ENCODE measurements at places on chromosomes 3 and 15. TPM values are rescaled to one million over a fixed set of nuclear protein-coding genes. Genes with fewer than 3 reads are reported as not detected.

GRCh38 chr3:81339040-81339845 lies 422.2 kb downstream of the GBE1 start:
- no peaks in the 10 kb centered on the region for H3K36me3 ChIP-seq
- DNase-seq = no peak
- H3K27me3 ChIP-seq = no peaks in the 10 kb centered on the region
- no peaks in the 10 kb centered on the region for H3K4me1 ChIP-seq

DNA sequence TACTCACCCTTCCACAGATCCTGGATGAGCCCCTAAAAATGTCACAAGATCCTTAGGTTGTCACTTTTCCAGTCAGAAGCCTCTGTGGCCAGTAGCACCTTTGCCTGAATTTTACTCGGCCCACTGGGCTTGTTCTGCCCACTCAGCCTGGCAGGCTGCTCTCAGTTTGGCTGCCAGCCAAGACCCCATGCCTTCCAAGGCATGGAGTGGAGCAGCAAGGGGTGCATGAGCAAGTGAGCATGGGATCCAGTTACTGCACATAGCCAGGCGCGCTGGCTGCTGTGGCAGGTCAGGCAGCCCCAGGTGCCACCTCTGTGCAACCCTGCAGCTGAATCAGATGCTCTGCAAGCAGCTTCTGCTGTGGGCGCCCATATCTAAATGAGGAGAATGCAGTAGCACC lies 79.3 kb downstream of the CGGBP1 start:
- no peak for DNase-seq
- no peaks in the 10 kb centered on the region for H3K36me3 ChIP-seq
- no peaks in the 10 kb centered on the region for H3K27me3 ChIP-seq
- H3K27ac ChIP-seq = no peak overlapping the region

DNA sequence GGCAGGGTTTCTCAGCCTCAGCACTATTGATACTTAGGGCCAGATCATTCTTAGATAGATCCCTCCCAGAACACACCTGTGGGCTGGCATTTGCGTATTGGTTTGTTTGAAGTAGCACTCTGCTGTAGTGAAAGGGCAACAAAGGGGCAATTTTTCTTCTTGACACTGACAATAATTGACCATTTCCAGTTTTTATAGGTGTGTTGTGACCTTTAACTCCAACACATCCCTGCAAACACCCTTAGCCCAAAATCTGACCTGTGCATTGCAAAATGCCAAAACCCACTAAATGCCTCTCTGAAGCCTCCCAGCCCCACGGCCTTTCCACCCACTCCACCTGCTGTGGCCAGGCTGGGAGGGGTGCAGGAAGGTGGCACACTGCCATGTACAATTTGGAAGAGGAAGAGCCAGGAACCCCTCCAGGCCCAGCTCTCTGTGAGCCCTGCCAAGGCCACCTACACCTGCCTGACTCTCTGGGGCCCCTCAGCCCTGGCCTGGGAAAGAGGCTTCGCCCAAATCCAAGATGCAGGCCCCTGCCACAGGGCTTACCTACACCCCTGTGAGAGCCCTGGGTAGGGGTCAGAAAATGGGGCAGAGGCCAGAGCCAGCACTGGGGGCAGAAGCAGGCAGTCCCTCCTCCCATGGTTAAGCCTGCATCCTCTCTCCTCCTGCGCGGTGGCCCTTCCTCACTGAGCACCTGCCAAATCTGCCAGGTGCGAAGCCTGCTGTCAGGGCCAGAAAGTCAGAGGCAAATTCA lies 9.6 kb upstream of the CYP11A1 start:
- DNase-seq = no peak
- peak overlapping the region; percentile 59 for H3K27ac ChIP-seq
- H3K36me3 ChIP-seq = no peaks in the 10 kb centered on the region
- H3K27me3 ChIP-seq = peaks cover 2% of the 10 kb centered on the region
- H3K4me3 ChIP-seq = no peak overlapping the region

DNA sequence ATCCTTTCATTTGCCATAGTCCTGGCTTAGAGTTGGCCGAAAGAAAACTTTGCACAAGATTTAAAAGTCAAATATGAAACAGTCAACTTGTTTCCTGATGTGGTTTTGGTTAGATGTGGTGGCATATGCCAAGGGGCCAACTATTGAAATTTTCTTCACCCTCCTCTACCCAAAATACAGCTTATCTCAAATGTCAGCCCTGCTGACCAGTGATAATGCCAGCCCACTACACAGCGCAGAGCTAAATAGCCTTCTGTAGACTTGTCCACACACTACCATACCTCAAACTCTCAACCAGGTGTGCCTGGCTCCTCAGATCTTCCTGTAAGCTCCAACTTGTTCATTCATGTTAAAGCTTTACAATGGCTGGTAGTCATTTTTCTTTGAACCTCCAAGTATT lies 368.5 kb upstream of the STAC start:
- H3K27ac ChIP-seq = no peak overlapping the region
- DNase-seq = no peak
- no peaks in the 10 kb centered on the region for H3K4me1 ChIP-seq
- no peak overlapping the region for H3K4me3 ChIP-seq

Gene ADGRG7
- 2.8 TPM for total RNA-seq

Gene GRK7
- not detected for total RNA-seq

DNA sequence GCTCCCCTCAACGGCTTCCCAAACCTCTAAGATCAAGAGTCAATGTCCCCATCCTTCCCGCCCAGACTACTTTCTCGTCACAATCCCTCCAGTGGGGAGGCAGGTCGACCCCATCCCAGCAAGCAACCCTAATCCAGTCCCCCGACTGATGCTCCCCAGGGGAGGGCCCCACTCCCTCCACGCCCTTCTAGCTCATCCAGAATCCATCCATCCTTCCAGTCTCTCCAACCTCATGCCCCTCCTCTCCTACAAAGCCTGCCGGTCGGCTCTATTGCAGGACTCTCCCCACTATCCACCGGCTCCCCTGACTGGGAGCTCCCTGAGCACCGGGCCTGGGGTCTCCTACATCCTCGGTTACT lies 1.3 kb downstream of the ADAMTS7 start:
- H3K4me3 ChIP-seq = peak overlapping the region; percentile 89
- H3K27me3 ChIP-seq = peaks cover 15% of the 10 kb centered on the region
- peaks cover 17% of the 10 kb centered on the region for H3K4me1 ChIP-seq

GRCh38 chr3:72338942-72339669 lies 509.1 kb downstream of the SHQ1 start:
- H3K36me3 ChIP-seq = no peaks in the 10 kb centered on the region
- H3K4me1 ChIP-seq = peaks cover 20% of the 10 kb centered on the region
- H3K27ac ChIP-seq = no peak overlapping the region
- H3K27me3 ChIP-seq = peaks cover 6% of the 10 kb centered on the region
- no peak for DNase-seq
- H3K4me3 ChIP-seq = no peak overlapping the region

Gene RAB8B
- 26.5 TPM for total RNA-seq

Gene ITPKA
- total RNA-seq = 1.9 TPM

GRCh38 chr3:59542276-59542675 lies 492.5 kb upstream of the CFAP20DC start:
- no peak overlapping the region for H3K27ac ChIP-seq
- no peak for DNase-seq
- H3K4me1 ChIP-seq = peaks cover 30% of the 10 kb centered on the region
- H3K27me3 ChIP-seq = peaks cover 6% of the 10 kb centered on the region

- peak overlapping the region; percentile 66 for H3K27ac ChIP-seq
- peaks cover 4% of the 10 kb centered on the region for H3K36me3 ChIP-seq
- peaks cover 78% of the 10 kb centered on the region for H3K4me1 ChIP-seq
- no peak for DNase-seq
Observed at GRCh38 chr3:71057526-71057894, 526.0 kb downstream of the FOXP1 start.

GRCh38 chr15:48120745-48121144 lies at the start of gene SLC24A5:
Gene SLC24A5, plus strand, starts transcription at chr15:48120990. Its CDS starts 55 bp downstream, at chr15:48121045.
- no peak for DNase-seq
- no peaks in the 10 kb centered on the region for H3K36me3 ChIP-seq
- H3K4me1 ChIP-seq = peaks cover 8% of the 10 kb centered on the region
- no peak within 1 kb of the TSS for H3K27ac ChIP-seq
- H3K27me3 ChIP-seq = peaks cover 6% of the 10 kb centered on the region
- no peak within 1 kb of the TSS for H3K4me3 ChIP-seq

DNA sequence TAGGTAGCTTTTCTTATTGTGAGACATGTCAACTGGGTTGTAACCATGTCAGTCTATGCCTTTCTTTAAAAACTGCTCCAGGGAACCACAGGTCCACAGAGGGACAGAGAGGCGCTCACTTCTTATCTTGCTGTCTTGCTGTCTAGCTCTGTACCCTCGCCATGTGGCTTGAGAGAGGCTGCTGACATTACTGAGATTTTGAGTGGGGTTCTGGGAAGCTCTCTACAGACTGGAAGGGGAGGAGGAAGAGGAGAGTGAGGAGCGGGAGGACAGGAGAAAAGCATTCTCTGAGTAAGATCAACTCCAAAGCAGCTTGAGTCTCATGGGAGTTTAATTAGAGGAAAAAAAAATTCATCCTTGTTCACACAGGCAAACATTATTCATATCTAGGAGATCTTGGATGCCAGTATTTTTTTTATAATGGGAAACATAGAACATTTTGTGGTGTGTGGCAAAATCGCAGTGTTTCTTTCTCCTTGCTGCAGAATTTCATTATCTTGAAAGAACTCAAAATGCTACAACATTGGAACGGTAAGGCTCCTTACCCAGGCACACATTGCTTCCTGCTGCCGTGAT lies 1037.0 kb upstream of the NR2F2 start:
- no peak overlapping the region for H3K4me3 ChIP-seq
- H3K36me3 ChIP-seq = peaks cover 3% of the 10 kb centered on the region
- no peak for DNase-seq
- peaks cover 5% of the 10 kb centered on the region for H3K27me3 ChIP-seq
- H3K4me1 ChIP-seq = peaks cover 27% of the 10 kb centered on the region
- no peak overlapping the region for H3K27ac ChIP-seq

Gene USP50
- total RNA-seq = not detected

- H3K4me3 ChIP-seq = no peak overlapping the region
- H3K4me1 ChIP-seq = peaks cover 10% of the 10 kb centered on the region
- no peaks in the 10 kb centered on the region for H3K27me3 ChIP-seq
- no peak overlapping the region for H3K27ac ChIP-seq
Observed at GRCh38 chr3:15983232-15983631, 185.5 kb upstream of the ANKRD28 start.

Gene MESP2
- not detected for total RNA-seq

- DNase-seq = no peak
- no peaks in the 10 kb centered on the region for H3K36me3 ChIP-seq
- no peak overlapping the region for H3K4me3 ChIP-seq
- no peak overlapping the region for H3K27ac ChIP-seq
Observed at GRCh38 chr3:134294302-134295280, 43.9 kb upstream of the RYK start.

DNA sequence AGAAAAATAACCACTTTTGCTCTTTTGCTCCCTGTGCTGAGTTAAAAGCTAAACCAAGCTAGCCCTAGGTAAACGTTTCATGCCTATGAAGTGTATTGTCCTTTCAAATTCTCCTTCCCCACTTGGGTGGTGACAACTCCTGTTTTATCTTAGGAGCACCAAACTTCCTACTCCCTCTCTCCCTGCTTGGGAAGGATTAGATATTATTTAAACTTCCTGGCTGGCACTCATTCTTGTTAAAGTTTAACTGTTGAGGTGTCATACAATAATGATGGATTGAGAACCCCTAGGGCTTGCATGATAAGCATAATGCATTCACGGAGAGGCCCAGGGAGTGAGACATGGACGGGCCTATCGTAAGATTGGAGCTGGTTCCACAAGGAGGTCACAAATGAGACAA lies 29.5 kb downstream of the B4GALT4 start:
- peaks cover 42% of the 10 kb centered on the region for H3K36me3 ChIP-seq
- no peak for DNase-seq
- peak overlapping the region; percentile 78 for H3K27ac ChIP-seq
- peaks cover 13% of the 10 kb centered on the region for H3K4me1 ChIP-seq
- H3K4me3 ChIP-seq = peak overlapping the region; percentile 23
- H3K27me3 ChIP-seq = no peaks in the 10 kb centered on the region

GRCh38 chr3:79019137-79019923 lies 748.5 kb downstream of the ROBO1 start:
- H3K4me1 ChIP-seq = peaks cover 7% of the 10 kb centered on the region
- DNase-seq = peak; percentile 83
- peak overlapping the region; percentile 93 for H3K27ac ChIP-seq
- peaks cover 5% of the 10 kb centered on the region for H3K36me3 ChIP-seq
- no peaks in the 10 kb centered on the region for H3K27me3 ChIP-seq

GRCh38 chr15:98689431-98689861 lies 41.1 kb downstream of the IGF1R start:
- H3K4me3 ChIP-seq = peak overlapping the region; percentile 31
- no peaks in the 10 kb centered on the region for H3K36me3 ChIP-seq
- peak overlapping the region; percentile 56 for H3K27ac ChIP-seq
- H3K27me3 ChIP-seq = no peaks in the 10 kb centered on the region

GRCh38 chr3:185207931-185208746 lies 45.7 kb downstream of the EHHADH start:
- DNase-seq = no peak
- no peaks in the 10 kb centered on the region for H3K27me3 ChIP-seq
- H3K27ac ChIP-seq = peak overlapping the region; percentile 56
- peaks cover 9% of the 10 kb centered on the region for H3K36me3 ChIP-seq

Gene NTRK3
- total RNA-seq = 2.9 TPM

- no peak overlapping the region for H3K4me3 ChIP-seq
- DNase-seq = no peak
- H3K27me3 ChIP-seq = no peaks in the 10 kb centered on the region
- H3K27ac ChIP-seq = no peak overlapping the region
- H3K36me3 ChIP-seq = no peaks in the 10 kb centered on the region
Observed at GRCh38 chr15:68376447-68377060, 55.4 kb downstream of the ITGA11 start.

Gene IL20RB
- 0.56 TPM for total RNA-seq

DNA sequence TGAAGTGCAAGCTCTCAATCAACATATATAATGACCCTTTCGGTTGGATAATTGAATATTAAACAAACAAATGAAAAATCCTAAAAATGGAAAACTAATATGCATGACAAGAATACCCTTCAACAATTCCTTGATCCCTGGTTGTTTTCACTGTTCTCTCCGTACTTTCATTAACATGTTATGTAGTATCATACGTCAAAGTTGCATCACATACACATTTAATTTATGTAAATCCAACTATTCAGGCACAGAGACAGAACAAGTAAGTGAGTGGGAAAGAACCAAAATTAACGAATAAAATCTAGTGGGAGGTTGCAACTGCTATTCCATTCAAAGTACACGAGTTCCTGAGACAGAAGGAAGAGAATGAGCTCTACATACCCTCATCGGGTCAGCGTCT lies 176.0 kb downstream of the SUCLG2 start:
- no peaks in the 10 kb centered on the region for H3K27me3 ChIP-seq
- DNase-seq = no peak
- H3K27ac ChIP-seq = no peak overlapping the region
- no peak overlapping the region for H3K4me3 ChIP-seq
- H3K4me1 ChIP-seq = no peaks in the 10 kb centered on the region
